Amniotic stem cell (primary cell): ENCODE measurements at places on chromosomes 5 and 9.

DNA sequence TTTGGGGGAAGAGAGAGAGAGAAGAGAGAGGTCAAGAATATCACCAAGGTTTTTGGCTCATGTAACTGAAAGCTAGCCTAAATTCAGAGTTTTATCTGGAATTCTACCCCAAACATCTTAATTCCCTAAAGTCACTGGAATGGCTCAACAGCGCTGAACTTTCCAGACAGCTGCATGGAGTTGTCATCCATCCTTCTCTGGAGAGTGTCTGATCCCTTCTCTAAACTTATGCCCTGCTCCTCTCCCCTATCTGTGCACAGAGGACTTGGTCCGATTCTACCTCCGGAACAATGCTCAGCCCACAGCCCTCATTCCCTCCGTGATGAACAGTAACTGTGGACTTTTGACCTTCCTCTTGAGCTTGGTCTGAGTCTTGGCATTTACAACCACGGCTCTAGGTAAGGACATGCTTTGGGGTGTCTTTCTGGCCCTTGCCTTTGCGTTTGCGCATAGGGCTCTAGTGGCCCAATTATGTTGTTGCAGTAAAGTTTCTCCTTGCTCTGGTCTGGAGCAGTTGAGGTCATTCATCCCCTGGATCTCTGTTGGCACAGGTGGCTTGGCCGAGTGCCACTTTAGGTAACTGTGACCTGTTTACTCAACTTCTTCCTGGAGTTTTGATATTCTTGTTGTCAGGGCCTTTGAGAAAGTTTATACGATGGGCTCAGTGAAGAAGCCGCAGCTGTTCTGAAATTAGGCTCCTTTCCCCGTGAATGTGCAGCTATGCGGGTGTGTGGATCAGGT is 18.3 kb upstream of the CD180 start:
- no peak for DNase-seq

DNA sequence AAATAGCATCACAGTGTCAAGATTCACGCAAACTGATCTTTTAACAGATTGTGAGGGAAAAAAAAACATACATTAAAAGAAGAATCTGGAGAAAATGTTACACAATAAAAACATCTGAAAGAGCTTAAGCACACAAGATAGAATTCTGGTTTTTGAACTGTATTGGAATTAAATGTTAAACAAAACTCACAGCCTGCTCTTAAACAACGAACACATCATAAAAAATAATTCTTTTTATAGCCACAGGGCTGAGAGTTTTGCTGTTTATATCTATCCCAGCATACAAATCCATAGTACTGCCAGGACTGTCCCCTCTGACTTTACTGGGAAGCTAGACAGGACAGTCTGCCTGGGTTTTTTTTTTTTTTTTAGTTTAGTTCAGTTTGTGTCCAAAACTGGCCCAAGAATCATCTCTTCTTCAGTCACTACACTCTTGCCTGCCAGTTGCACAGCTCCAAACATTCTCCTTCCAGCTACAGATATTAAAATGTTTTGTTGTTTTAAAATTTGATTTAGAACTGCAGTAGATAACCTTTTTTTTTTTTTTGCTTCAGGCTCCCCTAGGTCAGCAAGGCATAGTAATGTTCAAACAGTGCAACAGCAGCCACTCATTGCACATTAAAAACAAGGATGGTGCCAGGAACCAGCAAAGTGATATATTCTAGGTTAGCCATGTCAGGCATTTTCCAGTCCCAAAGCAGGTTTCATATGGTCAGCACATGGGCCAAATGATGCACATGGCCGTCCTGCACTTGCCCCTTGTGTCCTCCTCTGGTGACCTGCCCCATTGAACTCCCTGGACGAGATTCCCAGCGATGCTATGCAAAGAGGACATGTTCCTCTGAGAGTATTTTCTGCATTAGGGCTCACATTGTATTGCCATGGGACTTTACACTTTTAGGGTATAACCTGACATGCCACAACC is 173.6 kb downstream of the ARL15 start:
- no peak for DNase-seq

DNA sequence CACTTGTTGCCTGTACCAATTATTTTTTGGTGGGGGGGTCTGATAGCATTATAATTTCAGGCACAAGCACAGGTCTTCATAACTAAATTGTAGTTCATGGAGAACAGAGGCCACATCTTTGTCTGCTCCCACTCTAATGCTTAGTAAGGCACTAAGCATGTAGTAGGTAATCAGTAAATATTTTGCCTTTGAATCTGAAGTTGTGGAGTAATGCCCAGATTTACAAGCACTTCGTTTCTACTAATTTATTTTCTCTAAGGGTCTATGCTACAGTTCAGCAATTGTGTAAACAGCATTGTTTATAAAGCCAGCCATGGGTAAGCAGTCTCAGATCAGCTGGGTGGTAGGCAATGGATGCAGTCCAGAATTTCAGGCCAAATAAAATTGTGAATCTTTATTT is 78.6 kb downstream of the GRIA1 start:
- no peak for DNase-seq

- DNase-seq = no peak
These were observed 60.3 kb downstream of the ZNF354C start for GRCh38 chr5:179120421-179120861.

DNA sequence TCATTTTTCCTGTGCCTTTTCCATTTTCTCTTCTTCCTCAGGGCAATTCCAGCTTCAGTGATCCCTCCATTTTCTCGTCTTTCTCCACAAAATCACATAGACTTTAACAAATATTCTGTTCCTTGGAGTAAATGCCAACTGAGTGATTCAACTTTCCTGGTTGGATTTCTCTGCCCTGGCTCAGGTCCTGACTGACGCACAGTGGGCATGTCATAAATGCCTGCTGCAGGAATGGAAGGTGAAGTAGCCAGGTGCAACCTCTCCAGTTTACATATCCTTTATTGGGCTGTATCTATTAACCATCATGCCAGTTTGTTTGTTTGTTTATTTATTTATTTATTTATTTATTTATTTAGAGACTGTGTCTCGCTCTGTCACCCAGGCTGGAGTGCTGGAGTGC is 95.1 kb downstream of the MEF2C start:
- DNase-seq = peak; percentile 13

- DNase-seq = no peak
These were observed 937 bp downstream of the TMOD1 start for GRCh38 chr9:97502222-97502983.

DNA sequence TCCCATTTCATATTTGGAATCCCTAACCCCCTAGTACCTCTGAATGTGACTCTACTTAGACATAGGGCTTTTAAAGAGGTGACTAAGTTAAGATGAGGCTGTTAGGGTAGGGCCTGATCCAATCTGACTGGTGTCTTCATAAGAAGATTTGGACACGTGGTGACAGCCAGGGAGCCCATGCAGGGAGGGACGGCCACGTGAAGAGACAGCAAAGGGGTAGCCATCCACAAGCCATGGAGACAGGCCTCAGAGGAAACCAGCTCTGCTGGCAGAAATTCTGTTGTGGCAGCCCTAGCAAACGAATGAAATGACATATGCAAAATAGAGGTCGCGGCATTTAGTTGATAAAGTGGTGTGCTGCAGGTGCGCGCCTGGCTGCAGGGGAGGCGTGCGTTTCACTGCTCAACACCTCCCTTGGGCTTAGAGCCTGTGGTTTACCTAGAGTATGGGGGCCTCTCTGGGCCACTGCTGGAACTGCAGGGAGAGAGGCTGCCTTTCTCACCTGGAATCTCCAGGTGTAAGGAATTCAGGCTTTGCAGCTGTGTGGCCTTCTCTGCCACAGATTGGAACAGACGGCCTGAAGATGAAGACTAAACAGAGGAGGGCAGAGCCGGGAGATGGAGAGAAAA is 7.1 kb upstream of the AFAP1L1 start:
- no peak for DNase-seq

DNA sequence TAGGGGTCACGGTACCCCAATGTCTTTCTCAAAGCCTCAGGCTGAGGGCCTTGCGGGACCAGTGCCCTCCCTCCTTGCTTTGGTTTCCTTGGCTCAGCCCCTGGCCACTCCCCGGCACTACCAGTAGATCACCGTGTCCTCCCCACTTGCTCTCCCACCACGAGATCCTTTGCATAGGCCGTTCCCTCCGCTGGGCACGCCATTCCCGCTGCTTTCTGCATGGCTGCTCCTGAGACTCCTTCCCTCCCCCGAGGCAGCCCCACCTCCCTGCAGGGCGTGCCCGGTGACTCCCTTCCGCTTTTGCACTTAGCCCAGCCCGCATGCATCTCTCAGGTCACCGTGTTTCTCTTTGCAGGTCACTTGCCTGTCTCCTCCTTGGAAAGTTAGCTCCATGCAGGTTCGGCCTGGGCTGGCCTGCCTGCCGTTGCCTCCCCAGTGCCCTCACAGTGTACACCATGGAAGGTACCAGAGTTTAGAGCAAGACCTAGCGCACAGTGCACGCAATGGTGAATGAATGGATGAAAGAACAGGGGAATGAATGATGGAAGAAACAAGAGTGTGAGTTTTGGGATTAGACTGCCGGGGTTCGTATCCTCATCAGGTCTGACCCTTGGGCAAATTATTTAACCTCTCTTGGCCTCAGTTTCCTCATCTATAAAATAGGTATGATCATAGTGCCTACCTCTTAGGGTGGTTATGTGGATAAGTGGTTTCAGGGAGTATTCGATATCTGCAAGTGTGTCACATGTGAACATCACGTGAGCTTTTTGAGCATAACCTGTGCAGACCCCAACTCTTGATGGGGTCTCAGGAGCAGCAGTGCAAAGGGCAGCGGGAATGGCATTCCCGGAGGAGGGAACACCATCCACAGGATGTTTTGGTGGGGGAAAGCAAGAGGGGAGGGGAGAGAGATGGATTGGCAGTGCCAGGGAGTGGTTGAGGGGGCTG is 214.3 kb downstream of the C9orf50 start:
- DNase-seq = no peak

DNA sequence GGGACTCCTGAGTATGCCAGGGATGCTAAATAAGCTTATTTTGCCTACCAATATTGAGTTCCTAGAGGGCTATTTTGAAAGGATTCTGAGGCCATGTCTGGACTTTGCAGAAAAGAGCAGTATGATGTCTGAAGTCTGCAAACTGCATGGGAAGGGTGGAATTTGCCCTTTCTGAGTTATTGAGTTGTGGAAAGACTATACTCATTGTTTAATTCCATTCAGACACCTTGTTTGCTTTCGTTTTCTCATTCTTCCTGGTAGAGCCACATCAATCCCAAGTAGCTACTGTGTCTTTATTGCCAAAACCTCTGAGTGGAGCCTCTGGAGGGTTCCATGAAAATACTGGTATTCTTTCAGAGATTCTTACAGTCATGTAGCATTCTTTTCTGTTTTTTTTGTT is 50.9 kb upstream of the PPP1R2B start:
- DNase-seq = no peak

DNA sequence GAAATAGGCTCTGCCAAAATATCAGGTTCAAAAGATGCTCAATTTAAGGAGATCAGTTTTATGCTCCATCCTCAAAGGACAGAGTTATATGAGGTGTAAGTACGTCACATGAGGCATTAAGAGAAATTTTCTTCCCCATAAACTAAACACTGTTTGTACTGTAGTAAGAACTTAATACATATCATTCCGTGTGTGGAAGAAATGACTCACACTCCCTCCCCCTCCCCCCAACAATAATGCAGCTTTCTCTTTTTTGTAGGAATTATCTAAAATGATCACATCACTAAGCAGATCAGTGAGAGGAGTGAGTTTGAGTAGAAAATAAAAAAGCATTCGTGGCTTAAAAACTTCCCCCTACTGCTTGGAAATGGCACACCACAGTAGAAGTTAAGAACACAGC is 2.2 kb downstream of the CDH12 start:
- DNase-seq = no peak

DNA sequence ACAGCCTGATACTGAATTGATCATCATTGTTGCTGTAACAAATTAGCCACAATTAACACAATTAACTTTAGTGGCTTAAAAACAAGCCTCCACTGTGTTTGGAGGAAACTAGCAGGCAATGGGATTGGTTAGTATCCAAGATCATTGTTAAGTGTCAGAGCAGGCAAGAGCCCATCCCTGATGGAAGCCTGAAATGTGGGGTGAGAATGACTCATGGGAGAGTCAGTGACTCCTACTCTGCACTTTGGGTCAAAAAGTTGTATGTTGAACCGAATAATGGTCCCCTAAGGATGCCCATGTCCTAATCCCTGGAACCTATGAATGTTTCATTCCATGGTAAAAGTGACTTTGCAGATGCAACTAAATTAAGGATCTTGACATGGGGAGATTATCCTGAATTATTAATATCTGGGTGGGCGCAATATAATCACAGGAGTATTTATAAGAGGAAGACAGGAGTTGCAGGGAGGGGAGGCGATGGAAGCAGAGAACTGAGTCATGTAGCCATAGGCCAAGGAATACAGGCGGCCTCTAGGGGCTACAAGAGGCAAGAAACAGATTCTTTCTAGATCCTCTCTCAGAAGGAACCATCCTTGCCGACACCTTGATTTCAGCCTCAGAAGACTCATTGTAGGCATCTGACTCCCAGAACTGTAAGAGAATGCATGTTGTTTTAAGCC is 28.8 kb downstream of the ALG2 start:
- no peak for DNase-seq

DNA sequence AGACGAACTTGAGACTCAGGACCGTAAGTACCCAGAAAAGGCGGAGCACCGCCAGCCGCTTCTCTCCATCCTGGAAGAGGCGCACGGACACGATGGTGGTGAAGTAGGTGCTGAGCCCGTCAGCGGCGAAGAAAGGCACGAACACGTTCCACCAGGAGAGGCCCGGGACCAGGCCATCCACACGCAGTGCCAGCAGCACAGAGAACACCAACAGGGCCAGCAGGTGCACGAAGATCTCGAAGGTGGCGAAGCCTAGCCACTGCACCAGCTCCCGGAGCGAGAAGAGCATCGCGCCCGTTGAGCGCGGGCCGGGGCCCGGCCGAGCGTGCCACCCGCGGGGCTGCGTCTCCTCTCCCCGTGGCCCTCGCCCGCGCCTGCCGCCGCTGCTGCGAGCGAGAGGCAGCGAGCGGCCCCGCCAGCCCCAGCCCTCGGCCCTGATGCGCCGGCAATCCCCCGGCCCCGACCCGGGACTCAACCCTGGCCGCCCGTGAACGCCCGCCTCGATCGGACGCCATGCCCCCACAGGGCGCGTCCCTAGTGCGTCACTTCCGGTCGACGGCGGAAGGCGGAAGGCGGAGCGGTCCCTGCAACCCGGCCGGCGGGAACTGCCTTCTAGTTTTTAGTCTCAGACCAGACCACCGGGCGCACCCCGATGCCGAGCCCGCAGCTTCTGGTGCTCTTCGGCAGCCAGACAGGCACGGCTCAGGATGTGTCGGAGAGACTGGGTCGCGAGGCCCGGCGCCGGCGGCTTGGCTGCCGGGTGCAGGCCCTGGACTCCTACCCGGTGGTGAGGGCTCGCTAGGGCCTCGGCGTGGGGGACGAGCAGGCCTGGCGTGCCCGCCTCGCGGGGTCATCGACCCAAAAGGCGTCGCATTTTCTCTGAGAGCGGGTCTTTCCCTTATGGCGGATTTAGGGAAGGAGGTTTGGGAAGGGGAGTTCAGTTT is at the start of the genes NDOR1 and TMEM203:
Gene NDOR1, plus strand, starts transcription at position 575 of the 944 bp plus-strand sequence. Its CDS starts 78 bp downstream, at position 653.
Gene TMEM203, minus strand, starts transcription at position 523 of the 944 bp plus-strand sequence. Its CDS starts 234 bp downstream, at position 289.
- DNase-seq = peak; percentile 68
